NCI-H526 treated with DMSO at 0.1 percent for 48 hours (cell line): ENCODE measurements at places on chromosomes 5 and 9.

DNA sequence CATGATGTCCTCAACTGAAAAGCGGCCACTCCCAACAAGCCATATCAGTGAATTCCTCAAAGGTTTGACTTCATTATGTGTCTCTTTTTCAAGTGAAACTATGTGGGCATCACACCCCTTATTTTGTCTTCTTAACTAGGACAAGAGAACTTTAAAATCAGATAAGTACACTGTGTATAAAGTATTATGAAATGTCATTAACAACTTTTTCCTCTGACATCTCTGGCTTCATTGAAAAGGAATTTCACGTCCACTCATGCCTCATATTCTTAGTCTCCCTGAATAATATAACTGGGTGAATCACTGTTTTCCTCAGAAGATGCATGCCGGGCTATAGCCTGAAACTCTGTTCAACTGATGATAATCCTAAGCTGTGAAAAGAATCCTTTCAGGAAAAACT lies 415.8 kb downstream of the ACTL7B start:
- no peak for DNase-seq

DNA sequence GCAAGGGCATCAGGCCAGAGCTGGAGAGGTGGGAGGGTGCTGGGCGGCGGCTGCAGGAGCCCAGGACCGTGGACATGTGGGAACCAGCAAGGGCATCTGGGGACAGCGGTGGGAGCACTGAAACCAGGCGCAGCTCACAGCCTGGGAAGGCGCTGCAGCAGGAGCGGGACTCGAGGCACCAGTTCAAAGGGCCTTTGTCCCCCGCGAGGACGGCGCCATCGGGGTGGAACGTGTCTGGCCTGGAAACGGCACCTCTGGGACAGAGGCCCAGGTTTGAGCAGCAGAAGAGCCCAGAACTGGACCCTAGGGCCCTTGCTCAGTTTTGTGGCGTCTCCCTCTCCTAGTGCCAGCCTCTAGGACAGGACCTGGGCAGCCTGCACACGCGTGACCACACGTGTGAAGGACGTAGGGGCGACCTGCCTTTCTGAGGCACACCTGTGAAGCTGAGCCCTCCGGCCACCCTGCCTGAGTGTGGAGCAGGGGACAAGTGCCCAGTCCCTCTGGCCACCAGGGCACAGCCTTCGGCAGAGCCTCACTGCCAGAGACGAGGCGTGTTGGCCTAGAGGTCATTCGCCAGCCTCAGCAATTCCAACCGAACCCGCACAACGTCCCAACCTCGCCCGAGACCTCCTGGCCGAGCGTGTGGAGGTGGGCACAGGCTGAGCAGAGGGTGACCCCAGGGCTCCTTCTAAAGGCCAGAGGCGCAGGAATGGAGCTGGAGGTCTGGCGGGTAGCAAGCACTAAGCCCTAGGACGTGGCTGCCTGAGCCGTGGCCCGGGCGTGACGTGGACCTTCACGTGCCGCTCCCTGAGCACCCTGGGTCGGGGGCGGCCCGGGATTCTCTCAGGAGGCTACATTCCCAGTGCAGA lies 2.2 kb upstream of the TMEM210 start:
- DNase-seq: no peak

GRCh38 chr5:55438998-55439397 lies 95.8 kb downstream of the PLPP1 start:
- DNase-seq: no peak

DNA sequence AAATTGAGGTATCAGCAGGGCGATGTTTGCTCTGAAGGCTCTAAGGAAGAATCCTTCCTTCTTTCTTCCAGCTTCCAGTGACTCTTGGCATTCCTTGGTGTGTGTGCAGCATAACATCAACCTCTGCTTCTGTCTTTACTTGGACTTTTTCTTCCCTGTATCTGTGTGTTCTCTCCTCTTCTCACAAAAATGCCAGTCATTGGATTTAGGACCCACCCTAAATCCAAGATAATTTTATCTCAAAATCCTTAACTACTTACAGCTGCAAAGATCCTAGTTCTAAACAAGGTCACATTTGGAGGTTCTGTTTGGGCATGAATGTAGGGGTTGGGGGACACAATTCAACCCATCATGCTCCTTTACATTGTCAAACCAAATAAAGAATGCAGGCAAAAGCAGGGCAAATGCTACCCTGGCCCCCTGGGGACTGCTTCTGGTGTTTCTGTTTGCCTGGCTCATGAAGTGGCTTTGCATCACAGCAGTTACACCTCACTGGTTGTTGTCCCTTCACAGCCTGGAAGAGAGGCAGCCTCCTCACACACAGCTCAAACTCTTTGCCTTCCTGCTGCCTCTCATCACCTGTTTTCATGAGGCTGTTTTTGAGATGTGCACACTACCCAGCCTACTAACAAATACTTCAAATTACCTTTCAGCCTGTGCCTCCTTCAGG lies 64.8 kb upstream of the PLCXD3 start:
- DNase-seq: no peak

DNA sequence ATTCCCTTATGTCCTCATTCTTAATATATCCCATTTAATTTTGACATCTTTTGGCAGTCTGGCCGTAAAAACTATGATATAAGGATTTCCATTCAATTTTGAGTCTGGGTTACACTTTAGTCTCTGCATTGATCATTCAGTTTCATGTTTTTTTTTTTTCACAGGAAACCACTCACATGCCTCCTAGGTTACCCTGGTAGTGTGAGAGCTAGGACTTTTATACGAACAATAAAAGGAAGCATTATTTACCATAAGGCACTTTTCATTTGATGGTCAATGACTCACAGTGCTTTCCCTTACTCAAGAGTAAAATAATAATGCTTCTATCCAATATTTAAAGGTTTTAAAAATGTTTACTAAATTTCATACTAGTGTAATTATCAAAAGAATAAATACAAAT lies 16.4 kb upstream of the DMAC1 start:
- no peak for DNase-seq

- no peak for DNase-seq
Observed at GRCh38 chr9:22829236-22829635, 382.6 kb downstream of the DMRTA1 start.
